Karpas-422 (cell line): ENCODE measurements at places on chromosomes 3 and 15.

DNA sequence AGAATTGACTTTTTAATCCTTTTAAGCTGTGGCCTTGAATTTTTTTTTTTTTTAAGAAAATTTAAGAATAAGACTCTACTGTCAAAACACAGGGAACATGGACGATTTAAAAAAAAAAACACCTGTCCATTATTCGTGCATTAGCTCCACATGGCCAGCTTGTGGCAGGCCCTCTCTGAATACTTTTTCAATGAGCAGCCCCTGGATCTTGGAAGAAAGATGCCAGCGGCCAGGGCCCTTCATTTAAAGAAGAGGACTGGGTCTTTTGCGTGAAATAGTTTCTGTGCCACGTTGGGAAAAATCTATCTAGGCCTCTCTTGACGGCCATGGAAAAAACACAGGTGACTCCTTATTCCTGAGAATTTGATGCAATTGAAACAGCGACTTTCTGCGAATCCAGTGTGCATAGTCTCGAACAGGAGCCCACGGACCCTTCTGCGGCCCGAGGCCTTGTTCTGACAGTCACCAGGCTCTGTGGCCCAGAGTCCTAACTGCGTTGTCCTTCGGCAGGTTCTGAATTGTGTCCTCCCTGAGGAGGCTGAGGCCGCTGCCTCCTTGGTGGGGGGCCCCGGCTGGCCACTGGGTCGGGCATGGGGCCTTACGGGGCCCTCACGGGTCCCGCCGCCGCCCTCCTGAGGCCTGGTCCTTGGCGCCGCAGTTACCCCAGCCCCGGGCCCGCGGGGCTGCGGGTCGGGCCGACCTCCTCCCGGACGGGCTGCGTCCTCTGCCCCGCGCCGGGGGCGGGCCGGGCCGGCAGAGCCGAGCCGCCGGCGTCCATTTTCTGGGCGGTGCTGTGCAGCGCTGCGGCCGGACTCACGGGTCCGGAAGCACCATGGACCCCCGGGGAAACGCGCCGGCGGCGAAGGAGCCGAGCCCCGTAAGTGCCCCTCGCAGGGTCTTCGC is 33.5 kb downstream of the ZBTB38 start:
- DNase-seq = peak; percentile 78

- no peak for DNase-seq
Measured at GRCh38 chr15:75659928-75660645, 12.4 kb downstream of the SNX33 start.

DNA sequence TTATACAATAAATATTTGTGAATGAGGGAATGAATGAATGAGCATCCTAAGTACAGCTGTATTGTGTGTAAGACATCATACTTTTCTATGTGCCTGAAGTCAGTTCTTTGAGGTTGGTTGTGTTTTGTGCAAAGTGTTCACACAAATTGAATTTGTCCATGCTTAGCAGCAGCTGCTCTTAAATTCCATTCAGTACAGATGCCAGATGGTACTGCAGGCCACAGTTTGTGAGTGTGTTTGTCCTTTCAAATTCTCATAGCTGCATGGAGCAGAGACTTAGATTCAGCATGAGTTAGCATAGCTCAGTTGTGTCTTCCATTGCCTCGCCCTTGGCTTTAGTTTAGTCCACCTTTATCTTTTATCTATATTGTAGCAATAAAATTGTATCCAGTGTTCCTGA is 3.8 kb upstream of the ZNF385D start:
- no peak for DNase-seq

- no peak for DNase-seq
Measured at GRCh38 chr3:30428251-30428650, 178.2 kb upstream of the TGFBR2 start.

- no peak for DNase-seq
Measured at GRCh38 chr3:124986192-124987143, 51.9 kb upstream of the MUC13 start.

GRCh38 chr15:81880833-81881232 is 165.0 kb downstream of the MEX3B start:
- no peak for DNase-seq

DNA sequence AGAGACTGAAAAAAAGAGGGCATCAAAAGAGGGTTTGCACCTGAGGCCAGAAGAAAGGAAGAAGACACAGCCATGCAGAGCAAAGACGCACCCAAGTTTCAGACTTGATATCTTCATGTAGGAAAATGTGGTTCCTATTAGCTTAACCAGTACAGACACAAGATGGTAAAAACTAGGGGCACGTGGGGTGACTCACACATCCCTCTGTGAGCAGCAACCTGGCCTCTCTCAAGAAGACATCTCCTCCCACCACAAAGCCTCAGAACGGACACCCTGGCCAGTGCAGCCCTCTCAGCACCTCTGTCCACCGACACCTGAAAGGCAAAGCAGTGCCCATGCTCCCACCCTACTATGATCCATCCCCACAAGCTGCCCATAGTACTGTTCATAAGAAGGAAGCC is 33.3 kb downstream of the GLB1 start:
- DNase-seq = no peak

DNA sequence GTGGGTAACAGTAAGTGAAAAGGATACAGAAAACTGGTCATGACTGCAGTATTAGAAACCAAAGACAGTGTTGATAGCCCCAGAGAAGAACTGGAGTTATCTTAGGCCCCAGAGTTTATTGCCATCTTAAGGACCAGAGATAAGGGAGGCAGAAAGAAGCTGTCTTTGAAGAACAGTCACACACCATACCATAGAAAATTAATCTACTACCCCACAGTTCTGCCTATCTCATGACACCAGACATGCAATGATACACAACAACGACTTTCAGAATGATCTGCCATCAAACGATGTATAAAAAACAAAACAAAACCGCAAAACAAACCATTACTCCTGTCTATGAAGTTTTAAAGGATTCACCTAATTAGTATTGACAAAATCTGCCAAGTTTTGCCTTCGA is 9.6 kb downstream of the CPOX start:
- no peak for DNase-seq

GRCh38 chr15:92909136-92909781 is 9.1 kb downstream of the CHD2 start:
- DNase-seq = no peak

DNA sequence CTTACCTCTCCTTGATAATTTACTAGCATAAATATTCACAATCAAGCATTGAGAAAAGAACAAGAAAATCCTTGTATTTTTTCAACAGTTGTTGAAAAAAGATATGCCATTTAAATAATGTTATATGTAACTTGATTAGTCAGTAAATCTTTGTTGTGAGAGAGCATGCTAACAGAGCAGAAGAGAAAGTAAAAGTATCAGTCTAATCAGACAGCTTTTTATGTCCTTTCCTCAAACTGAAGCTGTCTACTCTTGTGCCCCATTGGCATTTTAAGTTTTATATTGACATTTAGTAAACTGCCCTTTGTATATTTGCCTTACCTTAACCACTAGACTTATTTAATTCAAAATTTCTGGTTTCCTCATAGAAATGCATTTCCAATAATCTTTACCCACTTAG is 668.7 kb downstream of the OTOL1 start:
- no peak for DNase-seq

DNA sequence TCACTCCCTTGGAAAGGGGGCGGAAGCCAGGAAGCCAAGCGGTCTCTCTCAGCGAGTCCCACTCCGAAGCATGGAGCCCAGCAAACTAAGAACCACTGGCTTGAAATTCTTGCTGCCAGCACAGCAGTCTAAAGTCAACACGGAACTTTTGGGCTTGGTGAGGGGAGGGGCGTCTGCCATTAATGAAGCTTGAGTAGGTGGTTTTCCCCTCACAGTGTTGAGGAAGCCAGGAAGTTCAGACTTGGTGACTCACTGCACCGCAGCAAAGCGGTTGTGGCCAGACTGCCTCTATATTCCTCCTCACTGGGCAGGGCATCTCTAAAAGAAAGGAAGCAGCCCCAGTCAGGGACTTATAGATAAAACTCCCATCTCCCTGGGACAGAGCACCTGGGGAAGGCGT is 665.4 kb upstream of the CBLB start:
- no peak for DNase-seq

DNA sequence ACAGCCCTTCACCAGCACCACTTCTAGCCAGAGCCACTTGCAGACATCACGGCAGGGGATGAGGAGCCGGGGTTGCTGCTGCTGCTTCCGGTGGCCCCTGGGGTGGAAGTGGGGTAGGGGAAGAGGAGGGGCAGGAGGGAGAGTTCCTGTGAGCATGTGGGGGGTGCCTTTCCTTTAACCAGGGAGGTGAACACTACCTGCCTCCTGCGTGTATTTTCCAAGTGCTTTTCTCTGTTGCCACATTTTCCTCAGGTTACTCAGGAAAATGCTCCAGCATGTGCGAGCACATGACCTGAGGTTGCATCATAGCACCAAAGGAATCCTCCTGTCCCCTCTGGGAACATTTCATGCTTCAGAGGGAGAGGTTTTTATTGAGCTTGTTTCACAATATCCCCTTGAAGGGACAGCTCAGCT is 12.2 kb upstream of the SACM1L start:
- DNase-seq = no peak

GRCh38 chr3:169578381-169579024 is 85.0 kb downstream of the MECOM start:
- DNase-seq = no peak

DNA sequence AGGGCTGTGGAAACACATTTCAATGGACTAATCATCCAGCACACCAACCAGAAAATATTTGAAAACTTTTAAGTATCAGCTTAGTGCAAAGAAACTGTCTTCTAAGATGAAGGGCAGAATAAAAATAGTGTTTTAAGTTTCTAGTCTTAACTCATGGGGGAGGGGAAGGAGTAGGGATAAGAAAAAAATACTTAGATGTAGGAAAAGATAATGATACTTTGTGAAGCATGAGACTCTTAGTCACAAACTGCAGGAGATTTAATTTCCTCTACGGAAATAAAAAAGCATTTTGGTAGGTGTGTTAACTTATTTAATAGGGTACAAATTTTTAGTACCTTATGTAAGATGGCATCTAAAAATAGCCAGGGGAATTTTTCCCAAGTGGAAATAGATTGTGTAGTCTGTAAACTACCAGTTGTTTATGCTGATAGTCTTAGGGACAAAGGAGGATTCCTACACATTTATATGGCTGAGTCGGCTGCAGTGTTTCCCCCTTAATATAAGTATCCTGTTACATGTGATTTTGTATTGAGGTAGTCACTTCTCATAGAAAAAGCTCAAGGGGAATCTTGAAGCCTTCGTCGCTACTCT is 78.2 kb upstream of the GBE1 start:
- no peak for DNase-seq

DNA sequence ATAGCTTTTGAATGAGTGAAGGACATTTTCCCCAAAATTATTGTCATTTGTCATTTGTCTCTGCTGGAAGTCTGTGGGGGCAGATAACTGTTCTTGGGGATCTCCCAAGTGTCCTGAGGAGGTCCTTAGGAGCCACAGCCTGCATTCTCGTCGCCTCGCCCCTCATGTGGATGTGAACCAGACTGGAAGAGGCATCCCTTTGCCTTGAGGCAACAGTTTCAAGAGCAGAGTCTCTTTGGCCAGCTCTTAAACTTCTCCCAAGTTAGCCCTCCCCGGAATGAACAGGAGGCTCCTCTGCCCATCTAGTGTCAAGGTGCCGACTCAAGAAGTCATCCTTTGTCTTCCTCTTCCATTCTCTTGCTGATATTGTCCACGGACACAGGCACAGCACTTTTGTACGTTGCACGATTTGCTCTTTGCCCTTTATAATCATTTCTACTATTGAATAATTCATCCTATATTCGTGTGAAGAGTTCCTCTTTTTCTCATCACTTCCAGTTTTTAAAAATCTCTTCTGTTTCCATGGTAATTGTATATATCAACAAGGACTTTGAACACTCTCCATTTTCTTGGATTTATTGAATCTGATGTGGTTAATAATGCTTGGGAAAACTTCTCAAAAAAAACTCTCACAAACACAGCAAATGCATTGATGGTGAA is 40.8 kb upstream of the CD47 start:
- peak; percentile 61 for DNase-seq

- DNase-seq = no peak
Measured at GRCh38 chr15:85453144-85453872, 72.9 kb downstream of the AKAP13 start.

DNA sequence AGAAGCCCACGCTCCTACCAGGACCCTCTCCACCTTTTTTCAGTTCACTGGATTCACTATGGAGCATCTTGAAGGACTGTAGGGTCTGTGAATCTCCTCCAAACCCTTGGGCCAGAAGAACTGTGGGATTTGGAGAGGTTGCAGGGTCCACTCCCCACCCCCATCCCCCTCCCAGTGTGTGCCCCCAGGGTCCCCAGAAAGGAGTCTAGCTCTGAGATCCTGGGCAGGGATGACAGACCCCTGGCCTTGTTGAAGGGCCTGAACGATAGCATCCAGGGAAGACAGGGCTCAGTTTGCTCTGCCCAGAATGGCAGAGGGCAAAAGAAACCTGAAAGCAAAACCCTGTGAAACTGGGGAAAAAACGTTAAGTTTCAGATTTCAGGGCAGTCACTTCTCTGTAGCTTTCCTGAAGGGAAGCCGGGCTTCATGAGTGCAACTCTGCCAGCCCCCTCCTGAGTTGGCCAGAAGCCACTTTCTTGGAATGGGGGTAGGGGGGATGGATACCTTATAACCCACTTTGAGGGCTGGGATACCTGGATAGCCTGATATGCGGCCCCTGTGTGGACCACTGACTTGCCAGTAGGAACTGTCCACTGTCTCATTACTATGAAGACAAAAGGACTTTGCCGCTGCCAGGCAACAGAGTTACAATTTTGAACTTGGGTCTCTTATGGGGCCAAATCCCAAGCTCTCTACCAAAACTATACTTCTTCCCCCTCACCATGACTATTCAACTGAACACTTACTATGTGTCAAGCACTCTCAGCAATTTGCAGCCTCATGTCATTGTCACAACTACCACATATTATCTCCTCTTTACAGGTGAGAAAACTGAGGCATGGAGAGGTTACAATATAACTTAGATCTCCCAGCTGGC is 1.6 kb upstream of the CISH start:
- DNase-seq = no peak

GRCh38 chr3:14769544-14770325 is 49.0 kb upstream of the FGD5 start:
- no peak for DNase-seq

- no peak for DNase-seq
Measured at GRCh38 chr15:32967521-32967920, 227.0 kb downstream of the FMN1 start.
